ENCODE measurements at places on chromosomes 2 and 18.

DNA sequence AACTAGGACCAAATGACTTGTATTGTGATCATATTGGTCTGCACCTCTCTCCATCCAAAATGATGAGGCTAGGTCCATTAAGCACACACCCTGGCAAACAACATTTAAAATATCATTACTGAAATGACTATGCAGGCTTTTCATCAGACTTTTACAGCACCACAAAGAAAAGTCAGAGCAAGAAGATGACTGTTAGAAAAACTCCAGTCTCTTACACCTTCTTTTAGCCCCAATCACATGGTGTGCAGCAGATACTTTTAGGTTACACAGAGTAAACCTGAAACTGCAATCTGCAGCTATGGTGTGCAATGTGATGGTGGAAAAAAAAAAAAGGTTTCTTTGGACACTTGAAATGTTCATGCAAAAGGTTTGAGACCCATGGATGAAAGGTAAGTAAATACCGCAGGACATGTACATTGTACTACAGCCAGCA is 5.4 kb upstream of the POLI start:
- no peak for DNase-seq

GRCh38 chr2:65227020-65227455 is 593 bp upstream of the ACTR2 start:
- no peak for DNase-seq

- no peak for DNase-seq
Observed at GRCh38 chr2:205273627-205274026, 408.7 kb upstream of the NRP2 start.

DNA sequence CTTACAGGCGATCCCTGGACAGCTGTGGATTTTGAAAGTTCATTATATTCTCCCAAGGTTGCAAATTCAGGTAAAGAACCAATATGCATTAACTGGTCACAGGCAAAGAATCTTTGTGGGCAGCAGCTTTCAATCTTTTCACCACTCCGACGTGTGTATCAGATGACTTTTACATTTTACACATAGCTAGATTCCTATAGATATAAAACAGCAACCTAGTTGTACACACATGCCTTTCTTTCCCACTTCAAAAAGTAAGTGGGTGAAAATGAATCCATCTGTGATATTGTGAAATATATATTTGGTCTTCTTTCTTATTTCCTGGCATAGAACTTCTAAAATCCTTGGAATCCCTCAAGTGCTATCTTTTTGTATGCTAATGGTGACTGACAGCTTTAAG is 72.5 kb downstream of the SCG2 start:
- DNase-seq, result no peak

- DNase-seq, result no peak
Observed at GRCh38 chr2:106053116-106053515, 141.0 kb downstream of the UXS1 start.

DNA sequence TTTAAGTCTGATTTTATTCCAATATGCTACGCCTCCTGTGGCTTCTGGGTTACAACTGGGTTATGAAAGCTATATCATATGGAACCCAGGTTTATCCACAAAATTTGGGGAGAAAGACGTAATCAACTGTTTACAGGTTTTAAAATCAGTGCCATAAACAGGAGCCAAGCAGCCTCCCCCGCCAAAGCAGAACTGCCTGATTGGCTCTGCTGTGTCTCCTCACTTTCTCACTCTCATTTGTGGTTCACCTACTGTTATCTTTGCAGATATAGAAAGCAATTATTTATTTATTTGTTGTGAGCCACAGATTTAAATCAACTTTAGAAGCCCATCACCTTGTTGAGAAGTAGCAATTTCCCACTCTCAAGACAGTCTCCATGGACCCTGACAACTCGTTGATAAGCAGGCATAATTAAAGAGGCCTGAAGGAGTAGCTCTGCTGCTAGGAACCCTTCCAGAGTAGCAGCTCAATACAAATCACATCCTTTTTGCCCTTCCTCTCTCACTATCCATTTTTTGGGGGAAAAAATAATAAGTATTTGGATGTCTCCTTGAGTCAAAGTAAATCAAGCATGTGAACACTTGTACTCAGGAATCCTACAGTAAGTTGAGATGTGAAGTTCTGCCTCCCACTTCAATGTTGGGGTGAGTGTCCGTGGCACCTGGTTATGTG is 191.0 kb upstream of the CCDC150 start:
- no peak for DNase-seq

DNA sequence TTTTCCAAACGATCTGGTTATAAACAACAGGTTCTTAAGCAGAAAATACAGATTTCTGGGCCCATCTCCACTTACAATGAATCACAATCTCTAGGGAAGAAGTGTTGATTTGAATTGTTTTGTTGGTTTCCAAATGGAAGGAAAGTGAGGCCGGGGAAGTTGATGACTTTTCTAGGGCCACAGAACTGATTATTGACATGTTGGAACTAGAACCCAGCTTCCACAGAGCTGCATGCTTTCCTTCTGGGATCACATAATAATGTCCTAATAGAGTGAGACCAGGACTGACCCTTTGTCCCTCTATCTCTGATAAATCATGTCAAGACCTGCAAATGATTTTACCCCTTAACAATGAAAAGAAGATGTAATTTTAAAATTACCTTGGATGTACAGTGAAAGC is 332.2 kb downstream of the OSR1 start:
- no peak for DNase-seq

GRCh38 chr2:199057936-199058335 is 399.8 kb downstream of the SATB2 start:
- DNase-seq, result no peak

- no peak for DNase-seq
Observed at GRCh38 chr2:202084265-202084664, 11.2 kb downstream of the KIAA2012 start.

DNA sequence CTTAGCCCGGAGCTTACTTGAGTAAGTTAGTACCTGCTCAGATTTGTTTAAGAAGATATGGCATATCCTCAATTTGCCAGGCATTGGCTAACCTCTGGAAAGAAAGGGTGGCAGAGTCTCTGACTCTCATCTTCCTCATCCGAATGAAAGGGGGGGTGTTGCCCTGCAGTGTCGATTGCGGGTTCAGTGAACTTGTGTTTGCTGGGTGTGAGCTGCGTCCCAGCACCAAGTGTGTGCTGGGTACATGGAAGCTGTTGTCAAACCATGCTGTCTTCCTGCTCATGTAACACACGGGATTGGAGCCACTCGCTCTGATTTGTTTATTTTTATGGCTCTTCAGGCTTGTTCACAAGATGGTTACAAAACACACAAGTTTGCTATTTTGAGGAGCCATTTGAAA is 171.4 kb upstream of the PXDN start:
- no peak for DNase-seq

DNA sequence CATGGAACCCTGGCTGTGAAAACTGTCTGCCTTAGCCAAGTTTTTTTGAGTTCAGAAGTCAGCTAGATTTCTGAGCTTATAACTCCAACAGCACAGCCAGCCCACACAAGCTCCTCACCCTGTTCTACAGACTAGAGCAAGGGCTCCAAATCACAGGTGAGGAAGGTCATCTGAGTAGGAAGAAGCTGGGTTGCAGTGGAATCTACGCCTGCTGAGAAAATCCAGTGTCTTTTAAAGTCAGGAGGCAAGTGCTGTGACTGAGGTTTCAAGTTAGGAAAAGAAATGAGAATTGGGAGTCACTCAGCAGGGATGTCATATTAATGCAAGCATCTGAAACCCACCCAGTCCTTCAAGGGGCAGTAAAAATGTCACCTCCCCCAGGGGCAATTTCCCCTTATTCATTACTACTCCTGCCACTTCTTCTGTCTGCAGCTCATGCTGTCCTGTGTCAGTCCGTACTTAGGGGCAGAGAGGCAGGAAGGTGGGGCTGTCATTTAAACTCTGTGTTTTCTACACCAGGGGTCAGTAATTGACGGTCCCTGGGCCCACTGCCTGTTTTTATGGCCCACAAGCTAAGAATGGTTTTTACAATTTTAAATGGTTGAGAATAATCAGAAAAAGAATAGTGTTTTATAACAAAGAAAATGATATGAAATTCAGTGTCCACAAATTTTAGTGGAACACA is 551.1 kb downstream of the BCL11A start:
- no peak for DNase-seq

GRCh38 chr2:66532972-66533868 is 98.3 kb downstream of the MEIS1 start:
- DNase-seq, result no peak

GRCh38 chr2:6876309-6876708 is 1.3 kb upstream of the RSAD2 start:
- DNase-seq, result no peak

GRCh38 chr2:10620481-10620880 is 69.3 kb downstream of the NOL10 start:
- DNase-seq, result no peak

DNA sequence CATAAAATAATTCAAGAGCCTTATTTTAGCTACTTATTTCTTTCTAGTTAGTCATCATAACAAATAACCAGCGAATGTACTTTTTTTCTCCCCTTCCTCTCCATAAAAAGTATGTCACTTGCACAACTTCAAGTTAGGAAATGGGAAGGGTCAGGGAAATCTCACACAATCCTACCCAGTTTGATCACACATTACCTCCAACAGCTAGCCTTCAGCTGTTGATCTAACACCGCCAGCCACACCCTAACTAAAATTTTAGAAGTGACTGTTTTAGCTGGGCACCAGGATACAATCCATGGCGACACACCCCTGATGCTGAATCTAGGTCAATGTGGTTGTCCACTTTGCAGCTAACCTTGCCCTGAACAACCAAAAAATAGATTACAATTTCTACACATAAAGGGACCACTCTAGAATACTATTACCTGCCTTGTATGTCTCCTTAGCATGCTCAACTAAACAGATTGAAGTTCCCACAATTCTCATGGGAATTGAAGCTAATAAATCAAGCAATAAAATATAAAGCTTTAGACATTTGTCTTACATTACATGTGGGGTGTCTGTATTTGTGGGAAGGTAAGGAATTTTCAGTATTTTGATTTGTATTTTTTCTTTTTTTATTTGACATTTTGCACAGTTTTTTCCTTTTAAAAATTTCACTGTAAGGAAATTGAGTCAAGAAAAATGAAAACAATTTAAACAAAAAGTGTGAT is 7.3 kb upstream of the COL3A1 start:
- no peak for DNase-seq

DNA sequence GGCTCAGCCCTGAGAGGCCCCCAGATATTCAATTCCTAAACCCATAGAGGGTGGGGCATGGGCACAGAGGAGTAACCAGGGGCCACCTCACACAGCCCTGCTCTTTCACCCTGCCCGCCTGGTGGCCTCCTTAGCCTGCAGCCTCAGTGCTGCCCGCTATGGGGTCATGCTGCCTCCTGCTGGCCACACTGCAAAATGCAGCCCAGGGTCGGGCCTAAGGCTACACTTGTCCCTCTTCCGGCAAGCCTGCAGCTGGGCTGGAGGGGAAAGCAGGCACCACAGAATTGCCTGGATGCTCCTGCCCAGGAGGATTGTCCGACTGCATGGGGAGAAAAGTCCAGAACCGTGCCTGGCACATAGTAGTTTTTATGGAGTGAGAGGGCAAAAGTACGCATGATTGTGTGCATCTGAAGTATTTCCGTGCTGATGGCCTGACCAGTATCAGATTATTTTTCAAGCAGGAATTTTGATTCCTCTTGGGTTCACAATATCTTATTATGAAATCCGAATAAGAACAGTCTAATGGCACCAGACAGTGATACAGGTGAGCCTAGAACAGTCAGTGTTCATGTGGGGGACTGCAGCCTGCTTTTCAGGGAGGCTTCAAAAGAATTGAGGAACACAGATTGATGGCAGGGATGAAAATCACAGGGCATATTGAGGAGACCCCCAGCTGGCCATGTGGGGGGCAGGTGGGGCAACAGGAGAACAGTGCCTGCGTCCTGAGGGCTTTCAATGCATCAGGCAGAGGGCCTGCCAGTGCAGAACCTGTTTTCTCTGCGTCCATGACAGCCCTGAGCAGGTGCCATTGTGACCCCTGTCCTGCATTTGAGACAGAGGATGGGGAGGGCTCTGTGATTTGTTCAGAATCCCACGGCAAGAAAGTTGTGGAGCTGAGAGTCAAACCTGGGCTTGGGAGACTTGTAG is 51.2 kb upstream of the ALPP start:
- no peak for DNase-seq

GRCh38 chr2:73922681-73923080 is 4.0 kb upstream of the DGUOK start:
- no peak for DNase-seq

- no peak for DNase-seq
Observed at GRCh38 chr2:170339750-170340692, 162.1 kb downstream of the MYO3B start.

- DNase-seq, result no peak
Observed at GRCh38 chr2:30232801-30233130, 1.4 kb downstream of the LBH start.

GRCh38 chr18:23702606-23703005 is 13.4 kb downstream of the LAMA3 start:
- no peak for DNase-seq

DNA sequence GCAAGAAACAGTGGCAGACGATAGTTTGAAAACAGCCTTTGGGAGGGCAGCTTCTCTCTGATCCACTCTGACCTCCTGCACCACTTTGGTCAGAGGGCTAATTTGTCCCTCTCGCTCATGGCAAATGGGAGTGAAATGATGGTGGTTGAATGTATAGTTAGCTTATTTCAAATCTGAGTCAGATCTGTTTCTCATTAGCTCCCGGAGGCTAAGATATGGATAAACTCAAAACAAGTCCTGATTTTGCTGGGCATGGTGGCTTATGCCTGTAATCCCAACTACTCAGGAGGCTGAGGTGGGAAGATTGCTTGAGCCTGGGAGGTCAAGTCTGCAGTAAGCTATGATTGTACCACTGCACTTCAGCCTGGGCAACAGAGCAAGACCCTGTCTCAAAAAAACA is 145.0 kb downstream of the ALK start:
- DNase-seq, result no peak

GRCh38 chr18:60870261-60871153 is 462.7 kb upstream of the CDH20 start:
- DNase-seq, result no peak

- DNase-seq, result no peak
Observed at GRCh38 chr2:113755035-113755834, 1.2 kb downstream of the SLC35F5 start.

DNA sequence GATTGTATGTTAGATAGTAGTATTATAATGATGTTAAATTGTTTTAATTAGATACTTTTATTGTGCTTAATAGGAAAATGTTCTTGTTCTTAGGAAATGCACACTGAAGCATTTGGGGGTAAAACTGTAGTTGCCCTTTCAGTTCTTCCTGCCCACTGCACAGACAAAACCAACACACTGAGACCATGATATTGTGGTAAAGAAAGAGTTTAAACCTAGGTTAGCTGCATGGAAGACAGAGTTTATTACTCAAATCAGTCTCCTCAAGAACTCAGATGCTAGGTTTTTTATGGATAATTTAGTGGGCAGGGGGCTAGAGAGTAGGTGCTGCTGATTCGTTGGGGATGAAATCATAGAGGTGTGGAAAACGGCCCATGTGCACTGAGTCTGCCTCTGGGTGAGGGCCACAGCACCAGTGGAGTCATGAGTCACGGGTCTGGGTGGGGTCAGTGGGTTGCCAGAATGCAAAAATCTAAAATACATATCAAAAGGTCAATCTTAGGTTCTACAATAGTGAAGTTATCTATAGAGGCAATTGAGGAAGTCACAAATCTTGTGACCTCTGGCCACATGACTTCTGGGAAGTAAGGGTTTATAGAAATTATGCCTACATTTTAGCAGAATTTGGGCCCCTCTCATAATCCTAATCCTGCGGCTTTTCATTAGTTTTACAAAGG is 283.4 kb upstream of the FBXO11 start:
- DNase-seq, result no peak

Data from cortex of kidney (tissue), 1 donor.